ENCODE measurements at places on chromosomes 13 and 19. TPM values are rescaled to one million over a fixed set of nuclear protein-coding genes. Genes with fewer than 3 reads are reported as not detected.
A peak's percentile ranks its signal among the peaks of the same experiment; 100 is the strongest.

The KLK6 gene
- not detected for total RNA-seq

DNA sequence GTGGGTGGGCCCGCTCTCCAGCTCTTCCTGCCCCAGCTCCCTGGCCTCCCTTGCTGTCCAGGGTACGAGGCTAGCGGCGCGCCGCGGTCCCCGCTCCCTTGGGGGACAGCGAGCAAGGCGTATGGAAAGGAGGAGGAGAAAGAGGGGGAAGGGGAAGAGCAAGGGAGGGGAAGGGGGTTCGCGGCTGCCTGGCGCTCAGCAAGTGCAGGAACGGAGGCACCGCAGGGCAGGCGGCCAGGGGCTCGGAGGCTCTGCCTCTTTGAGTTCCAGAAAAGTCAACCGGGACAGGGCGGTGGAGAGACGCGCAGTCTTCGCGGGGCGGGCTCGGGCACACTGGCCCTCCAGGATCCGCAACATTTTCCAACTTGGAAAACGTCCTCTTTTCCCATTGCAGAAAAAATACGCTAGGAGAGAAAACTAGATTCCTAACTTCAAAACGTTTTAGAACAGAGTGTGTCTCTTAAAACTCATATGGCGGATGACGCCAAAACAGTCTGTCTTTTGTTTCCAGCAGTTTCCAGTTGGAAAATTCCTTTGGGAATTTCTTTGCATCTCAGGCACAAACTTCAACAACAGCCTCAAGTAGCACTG, 23.1 kb upstream of the TNFRSF19 start:
- peak; percentile 59 for DNase-seq

- peak; percentile 40 for DNase-seq
Observed at GRCh38 chr13:42497798-42498197, 76.2 kb upstream of the TNFSF11 start.

The CEACAM4 gene
- total RNA-seq: not detected

DNA sequence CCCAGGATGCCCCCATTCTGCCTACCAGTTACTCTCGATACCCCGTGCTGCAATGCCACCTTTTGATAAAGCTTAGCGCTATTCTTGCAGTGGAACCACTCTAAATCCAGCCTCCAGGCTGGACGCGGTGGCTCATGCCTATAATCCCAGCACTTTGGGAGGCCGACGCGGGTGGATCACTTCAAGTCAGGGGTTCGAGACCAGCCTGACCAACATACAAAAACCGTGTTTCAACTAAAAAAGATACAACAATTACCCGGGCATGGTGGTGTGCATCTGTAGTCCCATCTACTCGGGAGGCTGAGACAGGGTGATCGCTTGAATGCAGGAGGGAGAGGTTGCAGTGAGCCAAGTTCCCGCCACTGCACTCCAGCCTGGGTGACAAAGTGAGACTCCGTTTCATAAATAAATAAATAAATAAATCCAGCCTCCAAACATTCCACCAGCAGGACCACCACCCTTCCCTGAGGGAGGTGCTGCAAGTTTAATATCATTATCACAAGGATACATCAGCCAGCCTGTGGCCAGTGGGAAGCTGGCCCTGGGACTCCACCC, 27.7 kb downstream of the CYP2B6 start:
- DNase-seq: no peak

GRCh38 chr13:76692346-76692745, 193.9 kb downstream of the KCTD12 start:
- DNase-seq: no peak

The SETDB2 gene
- 6.2 TPM for total RNA-seq

- DNase-seq: no peak
Observed at GRCh38 chr19:46488551-46488950, 7.1 kb downstream of the PNMA8B start.

DNA sequence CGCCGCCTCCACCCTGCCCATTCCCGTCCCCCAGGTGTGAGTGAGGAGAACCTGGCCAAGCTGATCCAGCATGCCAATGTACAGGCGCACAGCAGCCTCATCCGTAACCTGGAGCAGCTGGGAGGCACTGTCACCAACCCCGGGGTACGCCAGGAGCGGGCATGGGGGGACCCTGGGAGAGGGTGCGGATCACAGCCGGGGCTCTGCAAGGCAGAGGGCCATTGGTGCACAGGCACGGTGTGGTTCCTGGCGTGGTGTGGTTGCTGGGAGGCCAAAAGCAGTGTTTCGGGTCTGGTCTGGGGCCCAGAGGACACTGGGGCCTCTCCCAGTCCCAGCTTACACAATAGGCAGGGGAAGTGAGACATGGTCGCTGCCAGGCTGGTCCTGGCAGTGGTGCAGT, 8.3 kb downstream of the STXBP2 start:
- no peak for DNase-seq

- DNase-seq: no peak
Observed at GRCh38 chr13:110770678-110771077, 57.2 kb downstream of the ING1 start.
